ENCODE measurements at places on chromosomes 12 and 14. TPM values are rescaled to one million over a fixed set of nuclear protein-coding genes. Genes with fewer than 3 reads are reported as not detected.

The TOMM20L gene
- not detected for total RNA-seq

The TMEM260 gene
- total RNA-seq = 27.1 TPM

The BCL2L2 gene
- 37.1 TPM for total RNA-seq

The A2M gene
- total RNA-seq = 2,660 TPM

The PIWIL1 gene
- total RNA-seq = not detected

The TESPA1 gene
- total RNA-seq = 3.2 TPM

The BIN2 gene
- 15.5 TPM for total RNA-seq

DNA sequence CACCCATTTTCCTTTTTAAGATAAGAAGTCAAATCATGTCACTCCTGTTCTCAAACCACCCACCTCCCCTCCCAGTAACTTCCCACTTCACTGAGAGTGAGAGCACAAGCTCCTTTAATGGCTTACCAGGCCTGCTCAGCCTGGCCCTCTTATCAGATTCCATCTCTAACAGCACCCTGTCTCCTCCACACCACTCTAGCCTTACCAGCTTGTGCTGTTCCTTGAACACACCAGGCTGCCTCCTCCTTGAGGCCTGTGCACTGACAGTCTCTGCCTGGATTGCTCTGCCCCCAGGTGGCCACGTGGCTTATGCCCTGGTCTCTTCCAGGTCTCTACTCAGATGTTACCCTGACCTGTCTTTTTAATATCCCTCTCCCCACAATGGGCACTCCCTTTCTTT is 40.1 kb upstream of the EVL start:
- H3K4me1 ChIP-seq = peaks cover 2% of the 10 kb centered on the region
- no peak overlapping the region for H3K27ac ChIP-seq
- no peaks in the 10 kb centered on the region for H3K36me3 ChIP-seq
- no peaks in the 10 kb centered on the region for H3K27me3 ChIP-seq
- H3K4me3 ChIP-seq = no peak overlapping the region
- peak; percentile 42 for DNase-seq

DNA sequence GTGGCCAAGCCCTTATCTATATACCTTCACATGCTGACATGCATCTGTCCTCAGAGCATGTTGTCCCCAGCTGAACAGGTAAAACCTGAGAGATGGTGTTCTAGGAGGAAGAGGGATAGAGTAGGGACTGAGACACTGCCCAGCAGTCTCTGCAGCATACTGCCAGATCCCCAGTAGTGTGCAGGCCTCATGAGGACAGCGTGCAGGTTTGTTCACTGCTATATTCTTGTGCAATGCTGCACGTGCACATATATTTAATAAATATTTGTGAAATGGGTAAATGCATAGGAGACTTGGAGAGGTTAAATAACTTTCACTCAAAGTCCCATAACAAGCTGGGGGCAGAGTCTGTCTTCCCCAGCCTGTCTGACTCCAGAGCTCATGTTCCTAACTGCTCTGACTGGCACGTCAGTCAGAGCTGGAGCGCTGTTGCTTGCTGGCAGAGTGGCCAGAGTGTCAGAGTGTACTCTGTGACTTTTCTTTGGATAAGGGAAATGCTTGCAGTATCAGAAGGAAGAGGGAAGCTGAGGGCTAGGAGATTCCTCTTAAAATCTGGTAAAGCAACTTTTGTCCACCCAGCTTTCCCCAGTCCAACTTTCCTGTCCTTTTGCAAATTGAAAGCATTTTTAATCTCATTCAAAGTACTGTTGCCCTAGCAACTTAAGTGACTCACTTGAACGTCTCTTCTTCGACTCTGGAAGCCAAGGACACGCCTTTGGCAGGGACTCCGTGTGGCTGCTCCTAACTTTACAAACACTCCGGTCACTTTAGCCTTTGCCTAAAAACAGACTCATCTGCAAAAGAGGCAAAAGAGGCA is 14.9 kb upstream of the POLR3B start:
- peaks cover 16% of the 10 kb centered on the region for H3K4me1 ChIP-seq
- no peaks in the 10 kb centered on the region for H3K36me3 ChIP-seq
- H3K27ac ChIP-seq = peak overlapping the region; percentile 79

DNA sequence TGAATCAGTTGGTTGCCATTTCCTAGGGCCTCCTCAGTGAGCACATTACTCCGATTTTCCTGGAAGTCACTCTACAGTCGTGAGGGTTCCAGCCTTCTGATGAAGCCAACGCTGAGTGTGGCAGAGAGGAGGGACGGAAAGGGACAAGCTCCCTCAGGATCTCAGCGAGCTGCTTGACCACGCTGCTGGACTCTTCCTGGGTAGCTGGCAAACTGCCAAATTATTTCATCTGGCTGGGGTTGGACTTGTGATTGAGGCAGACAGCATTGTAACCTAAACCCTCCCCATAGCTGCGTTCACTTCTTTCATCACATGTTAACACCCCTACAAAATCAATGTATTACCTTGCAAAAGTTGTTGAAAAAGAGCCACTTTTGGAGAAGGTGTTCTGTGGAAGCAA is 69.6 kb upstream of the CHST11 start:
- no peak overlapping the region for H3K27ac ChIP-seq
- peak; percentile 33 for DNase-seq
- H3K27me3 ChIP-seq = no peaks in the 10 kb centered on the region
- no peak overlapping the region for H3K4me3 ChIP-seq
- peaks cover 2% of the 10 kb centered on the region for H3K4me1 ChIP-seq
- no peaks in the 10 kb centered on the region for H3K36me3 ChIP-seq

DNA sequence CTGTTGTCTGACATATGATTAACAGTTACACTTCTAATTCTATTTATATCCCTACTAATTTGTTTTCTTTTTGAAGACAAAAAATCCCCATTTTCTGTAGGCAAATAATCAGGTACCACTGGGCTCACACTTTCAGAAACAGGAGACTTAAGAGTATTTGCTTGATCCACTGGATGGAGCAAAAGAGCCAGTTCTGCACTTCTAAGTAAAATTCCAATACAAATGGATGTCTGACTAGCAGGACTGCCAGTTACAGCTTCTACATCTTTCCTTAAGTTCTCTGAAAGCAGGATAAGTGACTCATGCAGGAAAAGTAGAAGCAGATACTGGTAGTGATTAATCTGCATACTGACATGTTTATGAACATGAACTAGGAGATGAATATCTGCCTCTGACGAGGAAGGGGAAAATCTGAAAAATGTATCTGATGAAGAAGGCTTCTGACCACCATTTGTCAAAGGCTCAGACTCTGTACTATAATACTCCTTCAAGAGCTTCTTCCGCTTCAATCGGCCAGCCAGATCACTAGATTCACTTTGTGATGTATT is 73.8 kb upstream of the ANKS1B start:
- peak overlapping the region; percentile 11 for H3K27ac ChIP-seq
- no peaks in the 10 kb centered on the region for H3K27me3 ChIP-seq
- DNase-seq = peak; percentile 10
- H3K36me3 ChIP-seq = no peaks in the 10 kb centered on the region
- H3K4me1 ChIP-seq = no peaks in the 10 kb centered on the region

DNA sequence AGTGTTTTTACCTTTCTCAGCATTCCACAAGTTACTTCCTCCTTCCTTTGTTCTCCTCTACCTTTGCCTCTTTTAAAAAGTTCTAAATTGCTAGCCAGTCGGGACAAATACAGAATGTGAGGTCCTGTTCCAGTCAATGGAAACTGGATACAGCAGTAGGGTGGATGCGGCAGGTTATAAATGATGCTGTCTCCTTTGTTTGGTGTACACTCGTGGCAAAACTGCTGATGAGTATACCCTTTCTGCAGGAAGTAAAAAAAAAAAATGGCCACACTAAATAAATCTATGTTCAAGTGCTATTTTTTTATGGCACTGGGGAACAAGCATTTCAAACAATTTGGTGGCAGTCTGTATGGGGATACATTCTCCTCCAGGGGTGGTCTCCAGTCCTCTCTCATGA is 27.5 kb downstream of the KLRK1 start:
- H3K27me3 ChIP-seq = no peaks in the 10 kb centered on the region
- H3K36me3 ChIP-seq = no peaks in the 10 kb centered on the region
- H3K4me3 ChIP-seq = no peak overlapping the region
- no peak for DNase-seq
- peaks cover 33% of the 10 kb centered on the region for H3K4me1 ChIP-seq

DNA sequence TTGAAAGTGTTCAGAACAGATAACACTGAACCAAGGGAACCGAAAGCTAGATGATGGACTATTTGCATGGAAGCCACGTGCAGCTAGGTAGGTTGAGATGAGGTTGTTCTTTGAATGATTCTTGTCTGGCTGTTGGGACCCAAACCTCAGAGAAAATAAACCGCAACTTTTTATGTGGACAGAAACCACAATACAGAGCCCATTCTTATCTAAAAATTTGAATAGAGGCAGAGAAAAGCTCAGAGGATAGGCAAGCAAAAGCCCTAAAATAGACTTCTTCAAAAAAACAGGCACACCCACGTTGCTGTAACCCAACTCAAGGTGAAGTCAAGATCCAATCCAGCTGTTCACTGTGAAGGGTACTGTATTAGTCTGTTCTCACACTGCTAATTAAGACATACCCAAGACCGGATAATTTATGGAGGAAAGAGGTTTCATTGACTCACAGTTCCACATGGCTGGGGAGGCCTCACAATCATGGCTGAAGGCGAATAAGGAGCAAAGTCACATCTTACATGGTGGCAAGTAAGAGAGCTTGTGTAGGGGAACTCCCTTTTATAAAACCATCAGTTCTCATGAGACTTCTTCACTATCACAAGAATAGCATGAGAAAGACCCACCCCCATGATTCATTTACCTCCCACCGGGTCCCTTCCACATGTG is 353.8 kb downstream of the AACS start:
- no peak overlapping the region for H3K27ac ChIP-seq
- H3K4me1 ChIP-seq = no peaks in the 10 kb centered on the region
- no peaks in the 10 kb centered on the region for H3K27me3 ChIP-seq

DNA sequence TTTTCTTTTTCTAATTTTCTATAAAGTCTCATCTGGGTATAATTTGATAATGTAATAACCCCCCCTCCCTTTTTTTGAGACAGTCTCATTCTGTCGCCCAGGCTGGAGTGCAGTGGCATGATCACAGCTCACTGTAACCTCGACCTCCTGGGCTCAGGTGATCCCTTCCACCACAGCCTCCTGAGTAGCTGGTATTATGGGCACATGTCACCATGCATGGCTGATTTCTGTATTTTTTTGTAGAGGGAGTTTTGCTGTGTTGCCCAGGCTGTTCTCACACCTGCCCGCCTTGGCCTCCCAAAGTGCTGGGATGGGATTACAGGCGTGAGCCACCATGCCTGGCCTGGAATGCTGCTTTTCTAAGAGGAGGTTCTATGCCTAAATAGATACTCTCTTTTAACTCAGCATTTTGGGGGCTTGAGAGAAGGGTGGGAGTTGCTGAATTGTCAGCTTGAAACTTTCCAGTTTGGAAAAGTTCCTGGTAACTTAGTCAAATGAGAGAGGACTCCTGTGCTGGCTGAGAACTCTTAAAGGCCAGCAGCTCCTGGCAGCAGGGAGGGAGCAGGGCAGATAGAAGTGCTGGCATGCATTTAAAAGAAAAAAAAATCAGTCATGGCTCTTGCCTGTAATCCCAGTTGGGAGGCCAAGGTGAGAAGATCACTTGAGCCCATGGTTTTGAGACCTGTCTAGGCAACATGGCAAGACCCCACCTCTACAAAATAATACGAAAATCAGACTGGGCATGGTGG is 13.0 kb downstream of the NUDT4 start:
- peak overlapping the region; percentile 30 for H3K27ac ChIP-seq
- H3K36me3 ChIP-seq = peaks cover 12% of the 10 kb centered on the region
- H3K4me3 ChIP-seq = no peak overlapping the region
- peaks cover 9% of the 10 kb centered on the region for H3K4me1 ChIP-seq
- DNase-seq = no peak
- no peaks in the 10 kb centered on the region for H3K27me3 ChIP-seq

- H3K27ac ChIP-seq = peak overlapping the region; percentile 95
- no peaks in the 10 kb centered on the region for H3K27me3 ChIP-seq
- H3K36me3 ChIP-seq = peaks cover 14% of the 10 kb centered on the region
- no peak for DNase-seq
- no peak overlapping the region for H3K4me3 ChIP-seq
These were observed 6.5 kb downstream of the SH2B3 start for GRCh38 chr12:111412007-111412829.

DNA sequence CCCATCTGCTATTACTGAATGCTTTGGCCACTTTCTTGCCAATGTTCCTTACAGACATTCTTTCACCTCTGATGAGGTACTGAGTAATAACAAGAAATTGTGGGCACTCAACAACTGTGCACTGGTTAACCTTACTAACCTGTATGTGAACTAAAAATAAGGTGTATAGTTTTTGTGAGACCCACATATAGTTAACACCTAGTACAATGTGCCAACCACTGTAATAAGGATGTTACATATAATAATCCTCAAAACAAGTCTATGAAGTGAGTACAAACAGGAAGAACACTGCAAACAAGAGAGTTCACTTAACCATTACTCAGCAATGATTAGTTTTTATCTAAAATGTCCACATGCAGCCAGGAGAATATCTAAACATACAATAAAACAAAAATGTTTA is 4.5 kb downstream of the DDHD1 start:
- H3K4me3 ChIP-seq = no peak overlapping the region
- no peaks in the 10 kb centered on the region for H3K36me3 ChIP-seq
- H3K4me1 ChIP-seq = peaks cover 30% of the 10 kb centered on the region

- DNase-seq = no peak
- H3K4me1 ChIP-seq = no peaks in the 10 kb centered on the region
- H3K4me3 ChIP-seq = no peak overlapping the region
- H3K27ac ChIP-seq = no peak overlapping the region
- H3K27me3 ChIP-seq = no peaks in the 10 kb centered on the region
- no peaks in the 10 kb centered on the region for H3K36me3 ChIP-seq
These were observed 215.0 kb upstream of the USP15 start for GRCh38 chr12:62045211-62045610.

- H3K27ac ChIP-seq = peak overlapping the region; percentile 54
- DNase-seq = no peak
These were observed 17.9 kb upstream of the MGP start for GRCh38 chr12:14903386-14904098.

GRCh38 chr14:83419420-83419819 is 1885.8 kb upstream of the SEL1L start:
- H3K36me3 ChIP-seq = no peaks in the 10 kb centered on the region
- no peak overlapping the region for H3K4me3 ChIP-seq
- no peaks in the 10 kb centered on the region for H3K4me1 ChIP-seq

DNA sequence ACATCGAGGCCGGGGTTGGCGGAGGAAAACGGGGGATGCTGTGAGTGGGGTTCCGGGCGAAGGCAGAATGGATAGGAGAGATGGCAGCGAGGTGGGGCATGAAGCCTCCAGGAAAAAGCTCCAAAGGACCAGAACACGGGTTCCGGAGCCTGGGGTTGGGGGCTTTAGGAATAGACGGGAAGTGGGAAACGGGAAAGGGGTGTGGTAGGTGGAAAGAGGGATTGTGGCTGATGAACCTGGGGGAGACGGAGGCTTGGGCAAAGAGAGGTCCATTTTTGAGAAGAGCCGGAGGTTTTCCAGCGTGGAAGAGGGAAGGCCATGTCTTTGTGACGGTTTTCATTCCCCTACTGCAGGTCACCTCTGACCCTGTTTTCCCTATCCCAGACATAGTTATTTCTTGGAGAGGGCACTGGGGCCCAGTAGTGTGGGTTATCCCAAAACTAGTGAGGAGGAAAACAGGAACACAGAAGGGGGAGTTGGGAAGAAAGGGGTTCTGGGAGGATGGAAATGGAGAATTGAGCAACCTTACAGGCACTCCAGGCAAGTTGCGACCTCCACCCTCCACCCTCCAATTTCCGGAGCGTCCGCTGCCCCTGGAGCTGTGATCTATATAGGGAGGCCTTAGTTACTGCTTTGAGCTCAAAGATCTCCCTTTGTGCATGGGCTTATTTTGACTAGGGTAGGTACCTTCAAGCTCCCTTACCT is 1.1 kb downstream of the ATN1 start:
- peaks cover 3% of the 10 kb centered on the region for H3K36me3 ChIP-seq
- no peaks in the 10 kb centered on the region for H3K27me3 ChIP-seq
- H3K27ac ChIP-seq = peak overlapping the region; percentile 91
- peaks cover 50% of the 10 kb centered on the region for H3K4me1 ChIP-seq

GRCh38 chr14:20262642-20263128 is 23.6 kb downstream of the OR11H4 start:
- H3K27me3 ChIP-seq = no peaks in the 10 kb centered on the region
- H3K4me3 ChIP-seq = no peak overlapping the region
- no peaks in the 10 kb centered on the region for H3K36me3 ChIP-seq
- no peak overlapping the region for H3K27ac ChIP-seq
- H3K4me1 ChIP-seq = no peaks in the 10 kb centered on the region

Measured in left lung (tissue), 14 donors.